ENCODE measurements at places on chromosomes 16 and 17. TPM values are rescaled to one million over a fixed set of nuclear protein-coding genes. Genes with fewer than 3 reads are reported as not detected.

The SERPINF2 gene
- polyA plus RNA-seq = 0.40 TPM

The CACNA1G gene
- not detected for polyA plus RNA-seq

The CTRB1 gene
- polyA plus RNA-seq = not detected

The STRADA gene
- 33.2 TPM for polyA plus RNA-seq

The CD300LB gene
- 0.24 TPM for polyA plus RNA-seq

The KCNJ12 gene
- polyA plus RNA-seq = not detected

The ADAM11 gene
- not detected for polyA plus RNA-seq

The ETV4 gene
- 0.12 TPM for polyA plus RNA-seq

The KRT20 gene
- not detected for polyA plus RNA-seq

The CCL3 gene
- 21.7 TPM for polyA plus RNA-seq
